ENCODE measurements at places on chromosomes 7 and 10.

GRCh38 chr10:122373721-122374120, 787 bp upstream of the PLEKHA1 start:
- no peak for DNase-seq

DNA sequence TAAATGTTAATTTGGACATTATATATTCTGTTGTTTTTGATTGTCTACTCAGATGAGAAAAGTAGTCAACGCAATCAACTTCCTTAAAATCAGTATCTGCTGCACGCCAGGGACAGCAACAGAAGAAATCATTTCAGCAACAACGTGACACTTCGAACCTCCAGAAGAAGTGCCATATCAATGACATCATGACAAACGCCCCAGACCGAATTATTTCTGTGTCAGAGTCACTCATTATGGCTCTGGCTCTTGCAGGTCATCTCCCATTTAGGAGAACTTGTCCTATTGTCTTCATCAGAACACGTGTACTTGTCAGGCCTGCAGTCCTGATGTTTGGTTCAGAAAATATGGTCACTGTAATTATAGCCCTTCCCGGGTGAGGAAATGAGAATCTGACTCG, 276.3 kb downstream of the ADARB2 start:
- DNase-seq = no peak

DNA sequence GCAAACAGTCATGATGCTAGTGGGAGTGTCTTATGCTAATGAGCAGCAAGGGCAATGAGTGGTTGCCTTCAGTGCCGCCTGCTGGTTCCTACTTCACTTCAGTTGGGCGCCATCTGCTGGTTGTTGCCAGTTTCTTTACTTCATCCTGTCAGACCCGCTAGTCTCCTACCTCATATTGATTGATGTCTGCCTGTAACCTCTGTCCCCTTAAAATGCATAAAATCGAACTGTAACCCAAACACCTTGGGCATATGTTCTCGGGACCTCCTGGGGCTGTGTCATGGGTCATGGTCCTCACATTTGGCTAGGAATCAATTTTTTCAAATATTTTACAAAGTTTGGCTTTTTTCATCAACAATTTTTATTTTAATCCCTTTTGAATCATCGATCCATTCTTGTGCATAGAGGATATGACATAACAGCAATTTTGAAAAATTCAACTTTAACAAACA, 62.8 kb upstream of the C7orf33 start:
- DNase-seq = no peak

DNA sequence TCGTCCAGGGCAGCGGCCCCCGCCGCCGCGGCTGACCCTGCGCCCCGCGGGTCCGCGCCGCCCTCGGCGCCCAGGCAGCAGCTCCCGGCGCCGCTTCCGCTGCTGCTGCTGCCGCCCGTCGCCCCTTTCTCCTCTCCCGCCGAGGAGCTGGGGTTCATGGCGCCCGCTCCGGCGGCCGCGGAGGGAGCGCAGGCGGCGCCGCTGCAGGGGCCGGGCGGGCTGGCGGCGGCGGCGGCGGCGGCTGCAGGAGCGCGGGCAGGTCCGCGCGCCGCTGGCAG, 286 bp downstream of the DGKI start:
- no peak for DNase-seq

- DNase-seq = no peak
Observed at GRCh38 chr7:104825099-104825498, 188.9 kb upstream of the KMT2E start.

DNA sequence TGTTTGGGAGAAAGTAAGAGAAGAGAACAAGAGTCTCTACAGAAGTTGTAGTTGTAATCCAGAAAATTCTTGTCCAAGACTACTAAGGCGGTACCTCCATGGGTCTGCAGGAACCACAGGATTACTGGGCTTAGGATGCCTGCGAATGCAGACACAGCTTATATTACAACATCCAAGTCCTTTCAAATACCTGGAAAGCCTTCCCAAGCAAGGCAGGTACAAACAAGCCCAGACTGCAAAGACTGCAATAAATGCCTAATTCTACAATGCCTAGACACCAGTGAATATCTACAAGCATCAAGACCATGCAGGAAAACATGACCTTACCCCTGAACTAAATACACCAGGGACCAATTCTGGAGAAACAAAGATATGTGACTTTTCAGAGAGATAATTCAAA, 178.2 kb downstream of the ARL4A start:
- no peak for DNase-seq

- DNase-seq = no peak
Observed at GRCh38 chr10:58281092-58281752, 12.3 kb downstream of the CISD1 start.

GRCh38 chr7:28112883-28113540, 67.6 kb downstream of the JAZF1 start:
- no peak for DNase-seq

DNA sequence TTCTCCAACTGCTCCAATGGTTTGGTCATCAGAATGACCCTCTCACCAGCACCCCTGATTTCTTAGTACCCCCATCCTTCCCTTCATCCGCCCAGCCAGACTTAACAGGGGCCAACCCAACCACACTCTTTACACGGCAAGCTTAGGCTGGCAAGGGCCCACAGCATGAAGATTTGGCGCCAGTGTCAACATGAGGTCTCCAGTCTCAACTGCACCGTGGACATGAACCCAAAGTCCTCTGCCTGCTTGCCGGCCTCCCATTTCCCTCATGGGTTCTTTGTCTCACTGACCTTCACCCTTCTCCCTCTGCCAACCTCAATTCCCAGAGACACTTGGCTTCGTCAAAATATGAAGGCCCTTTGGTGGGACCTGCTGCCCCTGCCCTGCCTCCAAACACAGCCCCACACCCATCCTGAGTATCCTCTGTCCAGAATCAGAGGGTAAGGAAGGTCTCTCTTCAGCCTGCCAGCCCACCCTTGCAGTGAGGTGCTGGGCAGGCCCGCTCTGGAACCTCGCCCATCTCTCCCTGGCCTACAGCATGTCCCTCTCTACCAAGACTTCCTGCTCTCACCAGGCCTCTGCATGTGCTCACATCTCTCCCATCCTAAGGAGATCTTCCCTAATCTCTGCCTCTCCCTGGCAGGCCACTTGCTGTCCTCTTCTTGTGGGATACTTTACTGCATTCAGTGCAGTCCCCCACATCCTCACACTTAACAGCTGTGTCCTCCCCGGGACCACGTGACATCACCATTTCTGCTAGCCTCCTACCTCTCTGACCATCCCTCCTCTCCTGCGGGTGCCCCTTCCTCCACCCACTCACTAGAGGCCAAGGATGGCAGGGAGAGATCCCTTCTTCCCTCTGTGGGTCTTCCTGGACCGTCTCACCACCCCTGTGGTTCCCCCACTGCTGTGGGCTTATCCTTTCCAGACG, 91.7 kb upstream of the ZMIZ1 start:
- DNase-seq = no peak

- DNase-seq = no peak
Observed at GRCh38 chr10:52682766-52683165, 89.8 kb downstream of the MBL2 start.

GRCh38 chr10:126921974-126922525, 16.8 kb downstream of the DOCK1 start:
- no peak for DNase-seq

- no peak for DNase-seq
Observed at GRCh38 chr10:47043928-47044538, 132.8 kb downstream of the PTPN20 start.

- no peak for DNase-seq
Observed at GRCh38 chr10:106734220-106734619, 430.3 kb downstream of the SORCS1 start.

DNA sequence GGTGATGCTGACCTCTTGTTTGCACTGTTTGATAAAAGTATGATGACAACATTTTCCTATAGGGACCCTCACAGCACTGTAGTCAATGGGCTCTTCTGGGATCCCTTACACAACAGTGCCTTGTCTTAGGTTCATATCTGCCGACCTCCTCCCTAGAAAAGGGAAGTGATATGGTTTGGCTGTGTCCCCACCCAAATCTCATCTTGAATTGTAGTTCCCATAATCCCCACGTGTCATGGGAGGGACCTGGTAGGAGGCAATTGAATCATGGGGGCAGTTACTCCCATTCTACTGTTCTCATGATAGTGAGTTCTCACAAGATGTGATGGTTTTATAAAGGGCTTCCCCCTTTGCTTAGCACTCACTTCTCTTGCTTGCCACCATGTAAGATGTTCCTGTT, 23.1 kb downstream of the ZC3HAV1 start:
- no peak for DNase-seq

- DNase-seq = no peak
Observed at GRCh38 chr7:155819186-155819585, 6.9 kb upstream of the SHH start.

GRCh38 chr10:78349165-78349516, 315.5 kb downstream of the RPS24 start:
- DNase-seq = peak; percentile 21

- DNase-seq = no peak
Observed at GRCh38 chr10:68606918-68607317, 46.8 kb downstream of the TET1 start.

GRCh38 chr10:121753726-121754476, 155.7 kb upstream of the FGFR2 start:
- no peak for DNase-seq

- DNase-seq = no peak
Observed at GRCh38 chr7:135150072-135150782, 2.4 kb downstream of the TMEM140 start.

GRCh38 chr7:43904533-43905208, 1.7 kb downstream of the URGCP start:
- DNase-seq = no peak

DNA sequence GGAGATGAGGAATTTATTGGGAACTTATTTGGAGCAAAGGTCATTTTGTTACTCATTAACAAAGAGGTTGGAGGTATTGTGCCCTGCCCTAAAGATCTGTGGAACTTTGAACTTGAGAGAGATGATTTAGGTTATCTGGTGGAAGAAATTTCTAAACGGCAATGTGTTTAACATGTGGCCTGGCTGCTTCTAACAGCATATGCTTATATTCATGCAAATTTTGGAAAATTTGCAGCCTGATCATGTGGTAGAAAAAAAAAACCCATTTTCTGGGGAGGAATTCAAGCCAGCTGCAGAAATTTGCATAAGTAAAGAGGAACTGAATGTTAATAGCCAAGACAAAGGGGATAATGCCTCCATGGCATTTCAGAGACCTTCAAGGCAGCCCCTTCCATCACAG, 10.7 kb upstream of the PANK1 start:
- no peak for DNase-seq

DNA sequence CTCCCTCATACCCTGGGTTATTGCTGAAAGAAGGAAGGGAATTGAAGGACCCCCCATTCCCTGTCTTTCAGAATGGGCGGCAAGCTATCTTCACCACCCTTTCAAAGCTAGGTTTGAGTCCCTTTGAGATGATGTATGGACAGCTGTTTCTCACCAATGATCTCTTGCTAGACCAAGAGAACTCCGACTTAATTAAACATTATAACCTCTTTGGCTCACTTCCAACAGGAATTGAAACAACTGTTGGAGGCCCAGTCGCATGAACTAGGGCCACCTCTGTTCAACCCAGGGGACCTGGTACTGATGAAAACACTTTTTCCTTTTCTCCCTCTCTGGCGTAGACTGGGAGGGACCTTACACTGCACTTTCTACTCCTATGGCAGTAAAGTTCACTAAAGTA, 110.6 kb downstream of the ITGB8 start:
- no peak for DNase-seq

DNA sequence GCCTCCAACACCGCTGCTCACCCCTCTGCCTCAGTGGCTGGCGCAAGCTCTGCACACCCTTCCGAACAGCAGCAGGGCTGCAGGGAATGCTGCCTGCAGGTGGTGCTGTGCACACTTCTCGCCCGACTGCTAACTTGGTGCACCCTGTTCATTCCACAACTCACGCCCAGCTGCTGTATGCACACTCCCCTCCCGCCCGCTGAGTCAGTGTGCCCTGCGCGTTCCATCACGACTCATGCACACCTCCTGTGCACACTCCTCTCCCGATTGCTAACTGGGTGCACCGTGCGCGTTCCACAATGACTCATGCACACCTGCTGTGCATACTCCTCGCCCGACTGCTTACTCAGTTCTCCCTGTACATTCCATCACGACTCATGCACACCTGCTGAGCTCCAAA, 21.5 kb downstream of the ADARB2 start:
- DNase-seq = peak; percentile 55

GRCh38 chr7:137916980-137917645, 70.3 kb upstream of the DGKI start:
- DNase-seq = no peak

All from coronary artery (tissue), 2 donors.